ENCODE measurements at places on chromosomes 12 and 14.
A peak's percentile ranks its signal among the peaks of the same experiment; 100 is the strongest.

DNA sequence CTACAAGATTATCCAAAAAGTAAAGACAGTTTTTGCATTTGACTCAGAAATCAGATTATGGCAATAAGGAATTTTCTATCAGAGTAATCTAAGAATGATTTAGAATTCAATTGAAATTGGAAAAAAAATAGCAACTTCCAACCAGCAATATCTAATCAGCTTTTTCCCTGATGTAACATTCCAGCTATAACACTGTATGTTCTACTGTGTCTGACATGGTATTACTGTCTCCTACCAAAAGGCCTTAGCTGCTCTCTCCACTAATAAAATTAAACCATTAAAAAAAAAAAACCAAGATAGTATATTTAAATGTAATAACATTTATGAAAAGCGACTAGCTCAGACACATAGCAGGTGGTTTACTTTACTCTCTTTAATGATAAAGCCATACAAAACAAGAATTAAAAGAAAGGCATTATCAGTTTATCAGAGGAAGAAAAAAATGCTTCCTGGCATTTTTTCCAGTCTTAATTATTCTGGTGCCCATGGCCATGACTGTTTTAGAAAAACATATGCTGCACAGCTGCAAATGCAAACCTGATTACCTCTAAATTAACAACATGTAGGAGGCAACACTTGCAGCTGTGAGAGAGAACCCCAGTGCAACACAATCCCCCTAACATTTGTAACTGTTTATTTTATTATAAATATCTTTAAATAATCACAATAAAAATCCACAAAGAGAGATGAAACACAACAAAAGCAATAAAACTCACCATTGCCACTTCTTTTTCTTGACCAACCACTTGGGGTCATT lies 28.8 kb downstream of the PHLDA1 start:
- DNase-seq, result no peak

- no peak for DNase-seq
Measured at GRCh38 chr12:19792028-19792427, 352.7 kb downstream of the AEBP2 start.

DNA sequence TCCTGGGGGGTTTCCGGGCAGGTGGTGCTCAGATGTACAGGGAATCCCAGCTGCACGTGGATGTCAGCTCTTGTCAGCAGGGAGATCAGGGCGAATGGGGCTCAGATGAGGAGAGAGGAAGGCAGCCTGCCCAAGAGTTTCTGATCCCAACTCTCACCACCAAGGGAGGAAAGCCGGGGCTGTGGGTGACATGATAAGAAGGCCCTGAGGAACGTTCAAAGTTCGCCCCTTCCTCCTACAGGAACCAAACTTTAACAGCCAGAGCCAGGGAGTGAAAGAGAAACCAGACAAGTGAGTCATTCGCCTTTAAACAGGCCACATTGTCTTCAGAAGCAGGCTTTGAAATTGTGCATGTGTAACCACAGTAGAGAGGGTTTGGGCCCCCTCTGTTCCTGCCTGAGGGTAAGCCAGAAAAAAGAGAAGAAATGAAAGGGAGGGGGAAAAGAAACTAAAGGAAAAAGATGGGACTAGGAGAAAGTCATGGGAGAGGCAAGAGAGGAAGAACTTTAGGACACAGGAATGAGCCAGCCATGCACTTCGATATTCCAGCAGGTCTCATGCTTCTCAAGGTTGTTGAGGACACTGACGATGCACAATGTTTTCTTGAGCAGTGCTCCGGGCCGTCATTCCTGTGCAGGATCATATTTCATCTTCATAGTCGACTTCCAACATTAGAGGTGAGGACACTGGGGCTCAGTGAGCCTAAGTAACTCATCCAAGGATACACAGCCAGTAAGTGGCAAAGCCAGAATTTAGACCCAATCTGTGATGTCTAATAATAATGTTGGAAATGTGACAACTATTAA lies 691.4 kb upstream of the TBX3 start:
- no peak for DNase-seq

DNA sequence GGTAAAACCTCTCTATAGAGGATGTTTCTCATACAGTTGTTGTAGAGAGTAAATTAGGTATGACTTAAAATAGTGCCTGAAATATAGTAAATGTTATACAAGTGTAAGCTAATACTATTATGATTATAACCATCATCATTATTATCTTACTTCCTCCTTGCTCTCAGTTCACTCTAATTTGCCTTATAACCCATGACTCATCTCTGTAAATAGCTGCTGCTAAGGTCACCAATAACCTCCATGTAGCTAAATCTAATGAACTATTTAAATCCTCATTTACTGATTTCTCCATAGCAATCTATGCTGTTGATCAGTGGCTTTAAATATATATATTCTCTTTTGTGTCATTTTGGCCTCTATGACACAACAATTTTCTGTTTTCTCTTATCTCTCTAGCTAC lies 109.6 kb downstream of the RMST start:
- DNase-seq, result no peak

GRCh38 chr12:63918800-63919300 lies 74.3 kb downstream of the SRGAP1 start:
- DNase-seq, result no peak

- DNase-seq, result no peak
Measured at GRCh38 chr12:66901138-66901932, 222.5 kb upstream of the GRIP1 start.

DNA sequence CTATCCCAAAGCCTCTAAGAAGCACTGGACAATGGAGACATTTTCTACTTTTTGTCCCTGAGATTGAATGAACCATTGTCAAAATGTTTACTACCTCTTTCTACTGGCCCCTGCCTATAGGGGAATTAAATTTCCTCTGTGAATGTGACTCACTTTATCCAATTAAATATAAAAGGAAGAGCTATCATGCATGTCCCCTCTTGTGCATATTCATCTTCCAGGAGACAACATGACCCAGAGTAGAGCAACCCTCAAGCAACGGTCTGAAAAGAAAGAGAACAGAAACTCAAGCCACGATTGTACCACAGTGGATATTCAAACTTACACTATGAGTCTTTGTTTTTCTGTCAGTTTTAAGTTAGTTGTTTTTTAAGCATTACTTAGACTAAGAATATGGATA lies 938.4 kb upstream of the ATXN7L3B start:
- DNase-seq, result no peak

- no peak for DNase-seq
Measured at GRCh38 chr12:22935501-22935900, 310.5 kb downstream of the ETNK1 start.

DNA sequence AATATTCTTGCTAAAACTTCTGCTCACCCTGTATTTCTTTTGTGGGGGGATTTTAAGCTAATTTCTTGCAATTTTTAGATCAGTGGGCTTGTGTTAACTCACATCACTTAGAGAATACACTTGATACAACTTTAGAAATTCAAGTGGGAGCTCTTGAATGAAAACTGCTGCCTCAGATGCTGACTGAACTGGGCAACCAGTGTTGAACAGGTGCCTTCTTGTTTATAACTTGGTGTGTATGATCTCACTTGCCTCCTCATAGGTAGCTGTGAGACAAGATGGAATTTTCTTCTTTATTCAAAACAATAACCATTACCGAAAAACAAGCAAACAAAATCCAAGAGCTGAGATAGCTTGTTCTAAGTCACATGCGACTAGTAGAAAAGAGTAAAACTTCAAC lies 63.5 kb downstream of the FGD4 start:
- no peak for DNase-seq

DNA sequence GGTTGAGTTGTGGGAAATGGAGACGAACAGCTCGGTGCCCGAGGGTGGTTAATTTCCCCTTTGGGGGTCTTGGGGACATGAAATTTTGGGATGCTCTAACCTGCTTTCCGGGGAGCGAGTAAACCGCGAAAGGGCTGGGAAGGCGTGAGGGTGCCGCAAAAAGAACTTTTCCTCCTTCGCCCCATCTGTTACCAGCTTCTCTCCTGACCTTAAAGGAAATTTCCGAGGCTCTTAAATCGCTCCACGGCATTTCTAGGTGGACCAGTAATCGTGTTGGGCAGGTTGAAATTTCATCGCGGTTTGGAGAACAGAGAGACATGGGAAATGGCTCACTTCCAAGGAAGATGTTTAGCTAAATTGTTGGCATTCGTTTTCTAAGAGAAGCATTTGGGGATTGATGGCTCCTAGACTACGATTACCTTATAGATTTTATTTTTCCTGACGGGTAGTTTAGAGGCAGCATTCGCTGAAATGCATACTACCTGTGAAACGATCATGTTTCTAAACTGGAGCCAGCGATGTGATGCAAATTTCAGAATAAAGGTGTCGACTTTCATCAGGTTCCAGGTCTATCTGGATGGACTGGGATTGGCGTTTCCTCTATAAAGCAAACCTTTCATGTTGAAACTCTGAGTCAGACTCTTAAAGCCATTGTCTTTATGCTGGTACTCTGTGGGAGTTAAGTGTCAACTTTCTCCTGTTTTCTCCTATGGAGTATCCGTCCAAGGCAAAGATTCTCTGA lies 414.5 kb downstream of the PCNX1 start:
- DNase-seq, result peak; percentile 88

Measured in NCI-H510A treated with DMSO at 0.1 percent for 48 hours (cell line).